GDM1 (cell line): ENCODE measurements at places on chromosomes 4 and X.

DNA sequence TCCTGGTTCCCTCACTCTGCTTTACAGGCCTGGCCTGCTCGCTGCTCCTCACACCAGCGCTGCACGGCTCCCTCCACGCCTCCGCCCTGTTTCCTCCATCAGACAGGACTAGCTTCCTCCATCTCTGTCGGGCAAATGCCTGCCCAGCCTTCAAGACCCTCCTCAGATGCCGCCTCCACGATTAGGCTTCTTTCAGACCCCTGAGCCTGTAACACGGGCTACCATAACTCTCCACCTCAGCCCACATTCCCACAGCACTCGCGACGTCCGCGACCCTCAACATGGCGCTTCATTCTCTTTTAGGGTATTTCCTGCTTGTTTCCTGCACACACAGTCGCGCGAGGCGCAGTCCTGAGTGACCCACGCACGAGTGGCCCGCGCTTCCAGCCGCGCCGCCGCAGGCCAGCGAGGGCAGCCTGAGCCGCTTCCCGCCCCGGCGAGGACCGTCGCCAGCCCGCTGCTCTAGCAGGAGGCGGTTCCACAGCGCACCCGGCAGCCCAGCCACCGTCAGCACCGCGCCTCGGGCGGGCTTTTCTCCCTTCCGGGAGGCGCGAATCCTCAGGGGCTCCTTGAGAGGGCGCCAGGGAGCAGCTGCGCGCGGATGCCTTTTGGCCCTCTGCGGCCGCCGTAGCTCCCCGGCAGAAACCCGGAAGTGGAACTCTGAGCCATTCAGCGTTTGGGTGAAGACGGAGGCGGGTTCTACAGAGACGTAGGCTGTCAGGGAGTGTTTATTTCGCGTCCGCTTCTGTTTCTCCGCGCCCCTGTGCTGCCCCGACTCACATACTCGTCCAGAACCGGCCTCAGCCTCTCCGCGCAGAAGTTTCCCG is at the start of gene FRG1:
Gene FRG1, plus strand, starts transcription at position 695 of the 827 bp plus-strand sequence. CDS start 138 bp downstream, outside the sequence.
- no peak for DNase-seq

- peak; percentile 15 for DNase-seq
Measured at GRCh38 chrX:37746218-37746941, 33.5 kb upstream of the CYBB start.

DNA sequence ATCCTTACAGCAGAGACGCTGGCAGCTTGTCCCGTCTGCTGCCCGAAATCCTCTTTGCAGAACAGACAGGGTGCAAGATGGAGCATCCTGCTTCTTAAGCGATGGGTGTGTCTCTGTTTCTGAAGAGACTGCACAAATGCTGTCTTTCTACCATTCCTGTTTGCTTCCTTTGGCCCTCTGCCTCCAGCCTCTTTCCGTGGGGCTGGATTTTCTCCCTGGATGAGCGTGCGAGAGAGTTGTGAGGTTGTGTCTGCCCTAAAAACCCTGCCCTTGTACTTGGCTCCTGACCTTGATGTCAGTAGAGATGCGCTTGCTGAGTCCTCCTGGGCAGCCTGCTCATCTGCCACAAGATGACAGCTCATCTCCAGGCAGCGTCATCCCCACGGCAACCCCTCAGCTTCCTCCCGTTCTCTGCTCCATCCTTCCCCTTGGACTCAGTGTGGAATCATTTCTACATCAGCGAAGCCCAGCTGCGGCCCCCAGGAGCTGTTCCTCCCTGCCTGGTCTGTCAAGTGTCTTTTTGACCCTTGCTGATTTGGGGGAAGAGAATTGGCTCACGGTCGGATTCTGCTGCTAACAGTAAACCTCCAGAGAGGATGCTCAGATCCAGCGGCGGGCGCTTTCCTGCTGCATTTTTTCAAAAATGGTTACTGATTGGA is 246.2 kb downstream of the ASMT start:
- no peak for DNase-seq

GRCh38 chr4:79287718-79288117 is 38.1 kb downstream of the NAA11 start:
- no peak for DNase-seq

DNA sequence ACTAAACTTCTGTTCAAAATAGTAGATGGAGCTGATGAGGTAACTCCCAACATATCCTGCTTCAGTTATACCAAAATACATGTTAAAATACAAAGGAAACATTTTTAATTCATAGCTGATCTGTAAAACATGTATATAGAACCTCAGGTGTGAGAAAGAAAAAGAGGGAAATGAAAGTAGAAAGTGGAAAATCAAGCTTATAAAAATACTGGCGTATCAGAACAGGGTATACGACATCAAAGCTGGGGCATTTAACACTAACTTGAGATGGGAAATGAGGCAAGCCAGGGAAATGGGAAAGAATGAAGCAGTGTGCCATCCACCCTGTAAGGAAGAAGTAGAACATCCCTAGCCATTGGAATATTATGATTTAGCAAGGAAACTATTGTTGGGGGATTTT is 767.5 kb downstream of the DMD start:
- no peak for DNase-seq

- DNase-seq = no peak
Measured at GRCh38 chr4:45353161-45353560, 626.8 kb upstream of the GNPDA2 start.

DNA sequence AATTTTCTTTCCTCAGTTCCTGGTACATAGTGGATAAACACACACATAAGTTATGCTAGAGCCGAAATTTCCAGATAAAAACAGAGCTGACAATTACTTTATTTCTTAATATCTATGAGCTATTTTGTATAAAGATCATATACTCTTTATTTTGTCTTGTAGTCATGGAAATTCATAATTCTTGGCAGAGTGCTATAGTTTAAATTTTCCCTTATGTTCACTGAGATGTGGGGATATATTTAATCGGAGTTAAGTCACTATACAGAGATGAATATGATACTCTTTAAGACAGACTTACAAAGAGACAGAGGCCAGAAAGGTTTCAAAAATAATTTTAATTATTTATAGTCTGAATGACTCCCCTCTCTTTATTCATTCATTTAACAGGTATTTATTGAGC is 89.7 kb downstream of the PPEF1 start:
- no peak for DNase-seq

DNA sequence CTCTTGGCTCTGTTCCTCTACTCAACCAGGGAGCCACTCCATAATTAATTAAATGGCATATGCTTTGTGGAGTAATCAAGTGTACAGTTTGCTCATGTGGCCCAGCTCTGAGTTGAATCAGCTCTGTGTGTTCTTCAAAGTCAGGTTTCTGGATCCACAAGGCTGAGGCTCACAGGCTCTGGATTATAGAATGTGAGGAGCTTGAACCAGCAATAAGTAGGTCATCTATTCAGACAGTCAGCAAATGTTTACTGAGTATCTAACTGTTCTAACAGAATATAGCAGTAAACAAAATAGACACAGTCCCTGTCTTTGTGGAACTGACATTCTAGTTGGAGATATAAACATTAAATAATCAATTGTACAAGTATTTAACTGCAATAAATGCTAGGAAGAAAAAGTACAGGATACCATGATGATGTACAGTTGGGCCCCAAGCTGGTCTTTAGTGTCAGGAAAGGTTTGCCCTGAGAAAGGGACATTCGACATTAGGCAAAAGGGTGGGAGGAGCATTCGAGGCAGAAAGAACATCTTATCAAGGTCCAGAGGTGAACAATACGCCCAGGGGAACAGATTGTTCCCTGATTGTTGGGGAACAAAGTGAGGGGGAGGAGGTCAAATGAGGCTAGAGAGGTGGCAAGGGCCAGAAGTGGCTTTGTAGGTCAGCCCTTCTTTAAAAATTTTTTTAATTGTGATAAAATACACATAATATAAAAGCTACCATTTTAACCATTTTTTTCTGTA is 20.5 kb upstream of the TSR2 start:
- no peak for DNase-seq

DNA sequence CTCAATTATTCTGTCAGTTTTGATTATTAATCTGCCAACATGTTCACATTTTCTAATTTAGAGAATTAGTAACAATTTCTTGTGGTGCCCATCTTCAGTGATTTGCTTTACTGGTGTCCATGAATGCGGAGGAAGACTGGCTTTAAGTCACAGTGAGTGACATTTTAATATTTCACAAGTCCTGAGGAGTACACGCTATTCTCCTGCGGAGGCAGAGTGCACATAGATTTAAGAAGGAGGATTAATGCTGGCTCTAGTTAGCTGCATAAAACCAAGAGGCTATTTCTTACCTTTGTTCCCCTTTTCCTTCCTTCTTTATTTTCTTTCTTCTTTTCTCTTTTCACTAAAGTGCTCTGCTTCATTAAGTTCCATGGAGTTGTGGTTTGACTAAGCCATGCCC is 495.2 kb upstream of the IGFBP7 start:
- no peak for DNase-seq

DNA sequence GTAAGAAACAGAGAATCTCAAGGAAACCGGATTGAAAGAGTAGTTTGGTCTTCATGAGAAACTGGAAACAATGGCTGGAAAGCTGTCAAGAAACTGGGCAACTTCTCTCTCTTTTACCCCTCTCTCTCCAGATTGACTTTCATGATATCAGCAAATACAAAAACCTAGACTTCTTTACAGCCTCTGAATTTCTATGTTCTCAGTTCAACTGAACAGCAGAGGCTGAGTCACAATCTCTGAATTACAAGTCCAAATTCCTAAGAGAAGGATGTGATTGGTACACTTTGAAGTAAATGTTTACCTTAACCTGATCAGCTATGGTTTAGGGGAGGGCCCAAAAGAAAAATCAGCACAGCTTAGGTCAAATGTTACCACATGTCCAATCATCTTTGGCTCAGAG is 974.9 kb downstream of the RPA4 start:
- no peak for DNase-seq

DNA sequence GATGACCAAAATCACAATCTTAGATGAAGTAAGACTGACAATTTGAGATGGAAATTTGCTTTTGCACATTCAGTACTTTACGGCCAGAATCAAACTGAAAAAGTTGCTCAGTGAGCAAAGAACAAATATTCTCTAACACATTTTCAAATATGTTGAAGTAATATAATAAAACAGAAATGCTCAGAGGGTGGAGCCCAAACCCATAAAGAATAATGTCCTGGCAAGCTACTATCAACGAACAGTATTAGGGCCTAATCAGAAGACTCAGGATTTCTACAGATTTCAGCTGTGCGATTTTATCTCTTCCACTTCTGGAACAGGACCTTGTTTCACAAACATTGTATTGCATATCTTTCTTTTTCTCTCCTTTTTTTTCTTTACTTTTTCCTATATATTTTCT is 505.0 kb downstream of the TECRL start:
- no peak for DNase-seq

DNA sequence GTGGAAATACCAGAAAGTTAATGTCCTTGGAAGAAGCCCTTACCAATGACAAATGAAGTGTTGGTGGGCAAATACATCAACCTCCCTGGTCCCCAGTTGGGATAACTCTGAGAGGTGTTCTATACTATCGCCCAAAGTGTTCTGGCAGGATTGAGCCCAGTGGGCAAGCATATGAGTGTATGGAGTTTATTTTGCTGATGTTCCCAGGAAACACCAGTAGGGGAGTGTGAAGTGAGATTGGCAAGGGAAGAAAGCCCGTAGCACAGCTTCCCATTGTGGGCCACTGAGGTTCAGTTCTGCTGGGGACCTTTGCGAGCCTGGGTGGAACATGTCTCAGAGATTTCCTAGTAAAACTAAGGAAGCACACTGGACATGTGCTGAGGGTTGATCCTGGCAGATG is 65.1 kb downstream of the ARHGAP6 start:
- DNase-seq = no peak

DNA sequence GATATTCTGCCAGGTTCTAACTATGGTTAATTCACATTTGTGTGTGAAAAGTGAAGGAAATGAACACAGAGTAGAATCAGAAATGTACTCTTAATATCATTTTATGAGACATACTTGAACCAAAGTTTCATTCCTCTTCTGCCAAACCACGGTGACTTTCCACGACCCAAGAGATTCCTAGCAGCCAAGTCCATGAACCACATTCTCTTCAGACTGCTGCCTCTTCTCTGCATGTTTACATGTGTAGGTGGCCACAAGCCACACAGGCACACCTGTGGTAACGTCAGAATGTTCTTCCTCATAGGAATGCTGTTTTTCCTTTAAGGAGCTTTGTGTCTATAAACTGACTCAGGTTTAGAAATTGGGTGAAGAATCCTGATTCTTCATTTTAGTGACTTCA is 1411.2 kb downstream of the RAPGEF2 start:
- no peak for DNase-seq

GRCh38 chrX:37684973-37685372 is 618 bp upstream of the XK start:
- no peak for DNase-seq

GRCh38 chr4:73922317-73922716 is 53.1 kb downstream of the CXCL1 start:
- DNase-seq = no peak

GRCh38 chrX:153688911-153689590 is 1.3 kb downstream of the SLC6A8 start:
- DNase-seq = no peak

DNA sequence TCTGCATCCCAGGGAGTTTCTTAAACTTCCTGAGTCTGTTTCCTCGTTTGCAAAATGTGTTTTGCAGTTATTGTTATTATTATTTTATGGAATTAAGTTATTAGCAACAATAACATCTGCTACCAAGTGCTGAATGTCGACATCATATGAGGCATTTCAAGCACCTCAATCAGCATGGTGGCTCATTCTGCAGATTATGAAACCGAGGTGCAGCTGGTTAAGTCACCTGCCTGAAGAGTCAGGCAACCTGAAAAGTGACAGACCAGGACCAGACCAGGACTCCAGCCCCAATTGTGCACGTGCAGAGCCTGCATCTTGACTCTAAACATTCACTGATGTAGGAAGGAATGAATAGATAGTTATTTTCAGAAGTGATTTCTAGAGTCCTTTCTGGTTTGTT is 99.8 kb downstream of the AFAP1 start:
- DNase-seq = no peak

- no peak for DNase-seq
Measured at GRCh38 chr4:5463936-5464650, 244.3 kb downstream of the EVC2 start.

DNA sequence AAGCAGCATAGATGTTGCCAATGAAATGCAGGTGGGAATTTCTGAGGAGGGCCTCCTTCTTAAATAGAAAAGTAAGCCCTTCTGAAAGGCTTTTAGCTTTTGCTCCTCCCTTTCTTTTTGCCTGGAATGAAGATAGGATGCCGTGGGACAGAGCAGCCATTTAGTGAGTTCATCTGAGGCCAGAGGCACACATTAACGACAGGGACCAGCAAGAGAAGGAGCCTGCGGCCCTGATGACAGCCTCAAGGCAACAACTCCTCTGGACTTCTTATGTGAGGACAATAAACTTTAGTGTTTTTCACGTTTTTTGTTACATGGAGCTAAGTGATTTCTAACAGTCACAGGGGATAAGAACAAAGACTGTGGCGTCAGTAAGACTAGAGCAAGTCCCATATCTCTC is 1.1 kb upstream of the BDH2 start:
- DNase-seq = no peak

DNA sequence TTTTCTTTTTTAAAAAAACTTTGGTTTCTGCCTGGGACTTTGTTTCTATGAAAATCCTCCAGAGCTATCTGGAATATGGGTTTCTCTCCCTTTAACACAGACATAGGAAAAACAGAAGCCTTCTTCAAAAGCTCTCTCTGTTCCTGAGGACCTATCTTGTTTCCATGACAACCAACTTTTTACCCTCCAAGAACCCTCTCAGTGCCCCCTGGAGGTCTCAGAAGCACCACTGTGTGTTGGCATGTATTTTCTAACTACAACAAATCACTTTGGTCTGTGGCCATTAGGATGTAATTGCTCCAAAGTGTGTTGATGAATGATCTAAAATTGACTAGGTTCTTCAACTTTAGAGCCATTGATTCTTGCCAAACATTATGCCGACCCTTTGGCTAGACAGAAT is 1331.6 kb downstream of the ADGRL3 start:
- DNase-seq = no peak
